ENCODE measurements at places on chromosomes 3 and 15.

GRCh38 chr3:144771381-144771870 lies 799.8 kb downstream of the DIPK2A start:
- DNase-seq, result no peak

DNA sequence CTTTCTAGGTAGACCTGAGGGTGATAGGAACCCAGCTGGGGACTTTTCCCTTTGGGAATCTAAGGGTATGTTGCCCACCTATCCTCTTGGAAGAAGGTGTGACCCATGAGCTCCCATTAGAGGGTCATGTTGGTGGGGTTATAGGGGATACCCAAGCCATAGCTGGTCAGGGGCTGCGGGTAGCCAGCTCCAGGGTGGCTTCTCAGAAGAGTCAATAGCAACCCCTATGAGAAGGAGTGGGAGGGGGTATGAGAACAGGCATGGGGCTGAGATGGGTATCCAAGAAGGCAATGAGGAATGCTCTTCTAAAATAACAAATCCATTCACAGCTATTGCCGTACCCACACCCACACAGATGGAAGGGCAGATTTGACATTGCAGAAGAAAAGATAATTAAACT lies 217.8 kb downstream of the UACA start:
- DNase-seq, result no peak

DNA sequence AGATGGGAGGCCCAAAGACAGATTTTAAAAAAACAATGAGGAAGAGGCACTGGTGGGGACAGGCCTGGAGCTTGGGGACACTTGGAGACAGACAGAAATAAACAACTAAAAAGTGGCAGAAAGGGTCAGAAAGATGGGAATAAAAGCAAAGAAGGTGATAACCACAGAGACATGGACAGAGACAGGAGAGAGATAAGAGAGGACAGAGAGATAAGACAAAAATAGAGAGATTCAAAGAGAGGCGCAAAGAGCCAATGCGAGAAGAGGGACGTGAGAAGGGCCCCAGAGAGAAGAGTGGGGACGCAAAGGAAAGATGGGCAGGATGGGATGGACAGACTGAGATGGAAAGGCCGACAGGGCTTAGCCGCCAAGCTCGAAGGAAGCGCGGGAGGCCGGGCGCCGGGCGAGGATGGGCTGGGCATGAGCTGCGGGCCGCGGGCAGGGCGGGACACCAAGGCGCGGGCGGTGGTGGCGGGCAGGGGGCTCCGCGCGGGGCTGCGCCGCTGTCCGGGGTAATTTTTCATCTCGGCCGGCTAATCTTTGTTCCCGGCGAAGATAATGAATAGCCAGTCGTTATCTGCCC lies 3.1 kb upstream of the GATA2 start:
- no peak for DNase-seq

- DNase-seq, result no peak
Observed at GRCh38 chr3:184604039-184604601, 42.5 kb downstream of the EPHB3 start.

- no peak for DNase-seq
Observed at GRCh38 chr3:129162729-129163579, 2.1 kb upstream of the ISY1 start.

DNA sequence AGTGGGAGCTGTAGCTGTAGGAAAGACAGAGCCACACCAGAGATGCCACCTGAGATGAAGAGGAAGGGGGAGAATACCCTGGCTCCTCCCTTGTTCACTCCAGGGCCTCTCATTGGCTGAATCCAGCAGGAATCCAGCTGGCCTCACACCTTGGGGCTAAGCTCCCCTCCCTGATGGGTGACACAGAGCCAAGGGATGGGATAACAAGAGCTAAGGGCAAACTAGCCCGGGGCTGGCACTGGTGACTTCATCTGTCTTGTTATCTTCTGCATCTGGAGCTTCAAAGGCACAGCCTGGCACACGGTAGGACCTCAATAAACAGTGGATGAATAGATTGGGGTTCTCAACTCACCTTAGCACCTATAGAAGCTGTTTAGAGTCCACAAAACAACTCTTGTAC lies 13.8 kb upstream of the GATA2 start:
- DNase-seq, result no peak

DNA sequence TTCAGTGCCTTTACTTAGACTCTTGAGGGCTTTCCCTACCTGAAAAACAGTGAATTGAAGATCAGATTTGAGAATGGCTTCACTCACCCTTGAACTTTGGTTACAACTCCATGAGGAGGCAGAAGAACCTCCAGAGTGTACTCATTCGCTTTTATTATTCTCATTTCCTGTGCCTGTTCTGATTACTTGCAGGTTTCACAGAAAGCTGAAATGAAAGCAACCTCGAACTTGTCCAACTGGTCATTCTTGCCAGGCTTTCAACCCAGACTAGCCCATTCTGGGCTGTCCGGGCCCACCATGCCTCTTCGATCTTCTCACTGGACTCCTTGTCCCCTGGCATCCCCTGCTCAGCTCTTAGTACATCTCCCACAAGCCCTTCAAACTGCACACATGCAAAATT lies 20.2 kb upstream of the THUMPD3 start:
- DNase-seq, result no peak

GRCh38 chr15:76988867-76989780 lies 5.8 kb upstream of the PSTPIP1 start:
- no peak for DNase-seq

DNA sequence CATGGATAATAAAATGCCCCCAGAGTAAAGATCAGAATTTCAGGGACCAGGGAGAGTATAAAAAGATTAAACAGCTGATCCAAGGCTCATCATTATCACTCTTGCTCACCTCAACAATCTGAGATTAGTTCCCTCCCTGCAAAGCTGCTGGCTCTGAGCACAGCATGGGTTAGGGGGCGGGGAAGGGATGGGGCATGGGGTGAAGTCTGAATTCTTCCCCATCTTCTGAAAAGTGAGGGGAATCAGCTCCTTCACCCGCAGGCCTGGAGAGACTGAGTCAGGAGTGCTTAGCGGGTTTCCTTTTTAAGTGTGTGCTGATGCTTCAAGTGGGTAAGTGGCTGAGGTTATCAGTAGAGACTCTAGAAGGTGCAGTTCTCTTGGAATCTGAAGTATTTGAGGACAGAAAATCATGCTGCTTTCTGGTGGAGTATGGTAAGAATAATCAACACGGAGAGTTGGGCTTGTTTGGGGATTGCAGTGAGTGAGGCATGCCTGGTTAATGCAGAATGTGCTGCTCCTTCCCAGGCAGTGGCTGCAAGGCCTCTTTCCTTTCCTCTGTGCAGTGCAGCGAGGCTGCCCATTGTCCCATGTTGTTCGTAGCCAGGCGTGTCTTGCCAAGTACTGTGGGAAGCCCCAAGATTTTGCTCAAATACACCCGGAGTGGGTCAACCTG lies 59.2 kb upstream of the TRAK1 start:
- DNase-seq, result no peak

DNA sequence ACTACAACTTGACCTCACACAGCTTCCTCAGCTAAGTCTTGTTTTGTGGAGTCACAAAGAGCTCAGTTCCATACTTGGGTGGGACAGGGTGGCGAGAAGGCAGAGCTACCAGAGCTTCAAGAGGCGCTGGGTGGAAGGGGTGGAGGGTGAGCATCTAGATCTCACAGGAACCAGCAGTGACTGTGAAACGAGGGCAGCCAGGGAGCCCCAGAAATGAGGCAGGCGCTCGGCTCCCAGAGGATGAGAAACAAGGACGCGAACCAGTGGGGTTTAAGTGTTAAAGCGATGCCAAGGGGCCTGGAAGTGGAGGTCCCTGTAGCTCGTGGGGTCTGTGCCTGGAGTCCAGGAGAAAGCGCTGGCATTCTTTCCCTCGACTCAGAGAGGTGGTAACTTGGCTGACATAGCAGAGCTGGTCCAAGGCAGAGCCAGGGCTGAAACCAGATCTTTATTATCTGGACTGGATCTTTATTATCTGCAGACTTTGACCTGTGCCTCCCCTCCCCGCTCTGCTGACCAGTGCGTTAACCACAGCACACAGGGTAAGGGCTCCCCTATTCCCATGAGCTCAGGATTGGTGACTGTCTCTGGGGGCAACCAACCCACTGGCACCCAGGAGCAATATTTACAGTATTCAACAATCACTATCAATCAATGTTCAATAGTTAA lies 26.2 kb upstream of the TRPM1 start:
- DNase-seq, result no peak

DNA sequence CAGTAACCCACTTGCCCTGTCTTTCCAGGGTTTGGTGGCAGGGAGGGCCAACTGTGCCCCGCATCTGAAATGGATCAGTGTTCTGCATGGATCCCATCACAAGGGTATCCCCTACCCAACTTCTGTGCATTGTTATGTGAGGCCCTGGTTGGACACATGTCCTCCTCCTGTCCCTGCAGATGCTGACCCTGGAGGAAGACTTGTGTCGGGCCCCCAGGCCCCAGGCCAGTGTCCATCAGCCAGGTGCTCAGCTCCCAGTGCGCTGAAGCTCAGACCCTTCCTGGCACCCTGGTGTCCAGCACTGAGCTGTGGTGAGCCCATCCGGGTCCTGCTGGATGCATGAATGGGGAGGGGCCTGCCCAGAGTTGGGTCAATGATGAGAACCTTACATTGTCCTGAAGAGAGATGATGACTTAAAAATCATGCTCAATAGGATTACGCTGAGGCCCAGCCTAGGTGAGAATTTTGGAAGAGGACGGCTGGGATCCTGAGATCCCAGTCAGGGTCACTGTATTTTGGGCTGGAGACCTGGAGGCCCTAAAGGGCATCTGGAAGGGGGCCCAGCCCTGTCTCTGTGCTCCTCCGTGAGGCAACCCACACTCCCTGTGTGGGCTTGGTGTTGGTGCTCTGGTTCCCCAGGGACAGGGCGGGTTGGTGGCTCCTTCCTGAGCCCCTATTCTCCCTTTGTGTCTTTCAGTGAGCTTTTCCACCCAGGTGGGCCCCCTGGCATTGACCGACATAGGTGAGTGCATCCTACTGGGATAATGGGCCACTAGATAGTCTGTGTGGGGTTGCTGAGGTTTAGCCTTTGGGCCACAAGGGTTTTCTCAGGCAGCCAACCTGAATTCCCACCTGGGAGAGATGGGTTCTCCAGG lies 199.1 kb downstream of the UBE3A start:
- no peak for DNase-seq

- DNase-seq, result no peak
Observed at GRCh38 chr15:76200083-76200465, 111.2 kb downstream of the ETFA start.

GRCh38 chr15:70876011-70876410 lies 16.2 kb downstream of the THAP10 start:
- DNase-seq, result no peak

- DNase-seq, result no peak
Observed at GRCh38 chr15:45130291-45131000, 652 bp downstream of the DUOX1 start.

DNA sequence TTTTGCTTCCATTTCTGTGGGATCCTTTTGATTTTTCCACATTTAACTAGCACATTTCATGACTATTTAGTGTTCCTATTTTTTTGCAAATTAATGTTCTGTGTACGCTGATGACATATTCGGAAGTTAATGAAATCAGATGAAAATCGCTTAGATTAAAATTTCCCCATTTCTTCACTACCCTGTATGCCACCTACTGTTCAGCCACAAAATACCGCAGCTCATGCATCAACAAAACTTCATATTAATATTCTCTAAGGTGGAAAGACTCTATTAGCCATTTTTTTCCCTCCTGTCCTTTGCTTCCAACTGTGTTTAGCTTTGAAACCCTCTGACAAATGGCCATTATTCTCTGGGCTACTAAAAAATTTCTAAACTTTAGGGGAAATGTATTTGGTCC lies 300.6 kb downstream of the MECOM start:
- DNase-seq, result no peak

DNA sequence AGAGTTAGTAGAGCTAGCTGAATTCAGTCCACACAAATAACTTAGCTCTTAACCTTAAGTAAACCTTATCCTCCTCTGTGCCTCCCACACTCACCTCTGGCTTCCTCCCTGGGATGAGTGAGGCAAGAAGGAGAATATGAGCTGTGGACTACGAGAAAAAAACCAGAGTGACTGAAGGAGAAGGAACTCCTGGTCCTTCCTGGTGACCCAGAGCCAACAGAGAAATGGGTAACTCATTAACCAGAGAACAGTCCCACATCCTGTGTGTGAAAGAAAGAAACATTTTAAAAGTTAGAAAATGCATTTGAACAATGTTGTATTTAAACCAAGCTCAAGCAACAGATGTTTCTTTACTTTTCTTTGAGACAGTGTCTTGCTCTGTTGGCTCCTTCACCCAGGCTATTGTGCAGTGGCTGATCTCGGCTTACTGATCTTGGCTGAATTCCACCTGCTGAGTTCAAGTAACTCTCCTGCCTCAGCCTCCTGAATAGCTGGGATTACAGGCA lies 27.5 kb upstream of the FAM81A start:
- no peak for DNase-seq

DNA sequence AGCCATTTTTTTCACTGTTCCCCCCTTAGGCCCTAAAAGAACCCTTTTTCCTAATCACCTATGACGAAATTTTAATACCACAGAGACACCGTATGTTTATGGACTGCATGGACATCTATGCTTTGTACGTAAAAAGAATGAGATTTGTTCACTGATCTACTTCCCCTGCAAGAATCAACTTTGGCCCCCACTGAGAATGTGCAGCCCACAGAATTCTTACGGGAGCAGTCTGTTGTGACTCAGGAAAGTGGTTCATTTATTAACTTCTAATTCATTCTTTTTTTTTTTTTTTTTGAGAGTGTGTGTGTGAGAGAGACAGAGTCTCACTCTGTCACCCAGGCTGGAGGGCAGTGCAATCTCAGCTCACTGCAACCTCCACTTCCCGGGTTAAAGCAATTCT lies 17.6 kb downstream of the EIF4E3 start:
- DNase-seq, result no peak

DNA sequence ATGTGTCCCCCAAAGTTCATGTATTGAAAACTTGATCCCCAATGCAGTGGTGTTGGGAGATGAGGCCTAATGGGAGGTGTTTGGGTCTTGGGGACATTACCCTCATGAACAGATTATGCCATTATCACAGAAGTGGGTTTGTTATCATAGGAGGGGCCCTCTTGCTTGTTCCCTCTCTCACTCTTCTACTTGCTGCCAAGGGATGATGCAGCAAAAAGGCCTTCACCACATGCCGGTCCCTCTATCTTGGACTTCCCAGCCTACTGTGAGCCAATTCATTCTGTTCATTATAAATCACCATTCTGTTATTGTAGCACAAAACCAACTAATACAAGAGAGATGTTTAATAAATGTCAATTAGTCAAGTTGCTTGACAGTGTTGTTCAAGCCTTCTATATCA lies 47.2 kb downstream of the FAM227B start:
- DNase-seq, result no peak

DNA sequence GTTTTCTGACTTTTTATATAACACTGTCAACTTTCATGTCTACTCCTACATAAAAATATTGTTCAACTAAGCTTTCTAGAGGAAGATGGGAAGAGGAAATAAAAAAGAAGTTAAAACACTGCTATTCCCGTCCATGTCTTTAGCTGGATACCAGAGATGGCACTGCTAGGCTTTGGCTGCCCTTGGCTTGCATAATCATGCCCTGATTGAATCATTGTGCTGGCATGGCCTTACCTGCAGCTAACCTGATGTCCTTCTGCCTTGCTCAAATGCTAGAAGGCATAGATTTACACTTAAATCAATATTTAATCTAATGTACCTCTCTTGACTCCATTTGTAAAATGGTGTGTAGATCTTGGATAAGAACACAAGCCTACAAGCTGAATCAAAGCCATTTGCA lies 539.7 kb upstream of the IL12A start:
- no peak for DNase-seq

- DNase-seq, result no peak
Observed at GRCh38 chr3:38099518-38099917, 37.4 kb downstream of the ACAA1 start.
